ENCODE measurements at places on chromosomes 2 and 18. TPM values are rescaled to one million over a fixed set of nuclear protein-coding genes. Genes with fewer than 3 reads are reported as not detected.

CIB4 gene
- not detected for total RNA-seq

MDH1B gene
- total RNA-seq: 0.27 TPM

ACTG2 gene
- total RNA-seq: 0.44 TPM

SULT1C2 gene
- not detected for total RNA-seq

GRCh38 chr18:22678486-22678885 lies 254.6 kb upstream of the RBBP8 start:
- H3K27ac ChIP-seq: no peak overlapping the region
- DNase-seq: no peak
- H3K36me3 ChIP-seq: no peaks in the 10 kb centered on the region

- no peak overlapping the region for H3K27ac ChIP-seq
- no peaks in the 10 kb centered on the region for H3K27me3 ChIP-seq
- no peaks in the 10 kb centered on the region for H3K36me3 ChIP-seq
- H3K4me1 ChIP-seq: no peaks in the 10 kb centered on the region
Measured at GRCh38 chr2:238408615-238409340, 17.9 kb upstream of the ASB1 start.

GRCh38 chr2:1448009-1448408 lies 34.7 kb downstream of the TPO start:
- no peak overlapping the region for H3K27ac ChIP-seq
- no peak overlapping the region for H3K4me3 ChIP-seq
- no peaks in the 10 kb centered on the region for H3K36me3 ChIP-seq

DNA sequence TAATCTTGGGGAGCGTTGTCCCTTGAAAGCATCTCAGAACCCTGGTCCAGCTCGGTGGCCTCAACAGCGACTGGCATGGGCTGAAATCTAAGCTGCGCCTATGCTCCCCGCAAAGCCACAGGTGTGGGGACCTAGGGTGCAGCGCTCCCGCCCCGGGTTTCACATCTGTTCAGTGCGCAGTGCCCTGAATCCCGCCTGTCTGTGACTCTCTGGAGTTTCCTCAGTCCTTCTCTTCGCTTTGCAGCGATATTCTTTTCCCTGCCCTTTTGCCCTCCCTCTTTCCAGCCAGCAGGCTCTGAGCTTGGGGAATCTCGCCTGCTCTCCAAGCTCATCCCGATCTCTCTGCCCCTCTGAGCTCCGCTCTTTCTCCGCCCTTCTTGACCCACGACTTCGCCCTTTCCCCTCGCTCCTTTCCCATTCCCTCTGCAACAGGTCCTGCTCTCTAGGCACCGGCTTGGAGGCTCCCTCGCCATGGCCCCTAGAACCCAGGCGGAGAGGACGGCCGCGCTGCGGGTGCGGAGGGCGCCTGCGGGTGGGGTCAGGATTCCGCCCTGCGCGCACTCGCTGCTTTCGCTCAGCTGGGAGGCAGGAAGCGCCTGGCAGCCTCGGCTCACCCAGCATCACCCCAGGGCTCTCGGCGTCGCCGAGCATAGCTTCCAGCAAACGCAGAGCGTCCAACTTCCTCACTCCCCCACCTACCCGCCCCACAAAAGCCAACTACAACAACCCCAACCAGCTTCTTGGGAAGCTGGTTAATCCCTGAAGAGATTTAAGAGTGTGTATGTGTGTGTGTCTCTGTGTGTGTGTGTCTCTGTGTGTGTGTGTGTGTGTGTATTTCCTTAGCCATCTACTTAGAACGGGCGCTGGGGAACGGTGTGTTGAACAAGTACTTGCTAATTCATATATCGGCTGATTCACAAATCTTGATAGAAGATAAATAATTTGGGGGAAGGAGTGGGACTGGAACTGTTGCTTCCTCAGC lies 1.1 kb downstream of the GRP start:
- H3K4me1 ChIP-seq: no peaks in the 10 kb centered on the region
- H3K27ac ChIP-seq: no peak overlapping the region
- no peaks in the 10 kb centered on the region for H3K27me3 ChIP-seq
- no peak overlapping the region for H3K4me3 ChIP-seq
- no peaks in the 10 kb centered on the region for H3K36me3 ChIP-seq
- DNase-seq: no peak

GRCh38 chr2:30503007-30503694 lies 56.1 kb downstream of the LCLAT1 start:
- H3K4me3 ChIP-seq: no peak overlapping the region
- no peak overlapping the region for H3K27ac ChIP-seq
- no peak for DNase-seq

DNA sequence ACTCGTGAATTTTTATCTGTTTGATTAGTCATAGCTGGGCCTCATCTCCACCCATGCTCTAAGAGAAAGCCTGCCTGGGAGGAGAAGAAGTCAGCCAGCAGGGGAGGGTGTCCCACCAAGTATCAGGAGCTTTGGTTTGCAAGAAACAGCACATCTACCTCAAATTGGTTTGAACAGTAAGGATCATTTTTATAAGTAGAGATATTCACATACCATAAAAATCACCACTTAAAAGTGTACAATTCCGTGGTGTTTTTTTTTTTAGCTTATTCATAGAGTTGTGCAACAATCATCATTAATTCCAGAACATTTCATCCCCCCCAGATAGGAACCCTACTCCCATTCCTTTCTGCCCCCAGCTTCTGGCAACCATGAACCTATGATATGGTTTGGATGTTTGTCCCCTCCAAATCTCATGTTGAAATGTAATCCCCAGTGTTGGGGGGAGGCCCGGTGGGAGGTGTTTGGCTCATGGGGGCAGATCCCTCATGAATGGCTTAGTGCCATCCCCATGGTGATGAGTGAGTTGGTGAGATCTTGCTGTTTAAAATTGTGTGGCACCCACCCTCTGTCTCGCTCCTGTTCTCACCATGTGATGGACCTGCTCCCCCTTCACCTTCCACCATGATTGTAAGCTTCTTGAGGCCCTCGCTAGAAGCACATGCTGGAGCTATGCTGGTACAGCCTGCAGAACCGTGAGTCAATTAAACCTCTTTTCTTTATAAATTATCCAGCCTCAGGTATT lies 36.2 kb upstream of the HS6ST1 start:
- H3K36me3 ChIP-seq: no peaks in the 10 kb centered on the region
- no peak overlapping the region for H3K27ac ChIP-seq
- no peak for DNase-seq
- no peak overlapping the region for H3K4me3 ChIP-seq
- H3K4me1 ChIP-seq: no peaks in the 10 kb centered on the region

GRCh38 chr2:106065268-106065982 lies 128.7 kb downstream of the UXS1 start:
- no peaks in the 10 kb centered on the region for H3K36me3 ChIP-seq
- H3K4me1 ChIP-seq: peaks cover 6% of the 10 kb centered on the region

GRCh38 chr18:50716902-50717301 lies 102.9 kb downstream of the MRO start:
- no peaks in the 10 kb centered on the region for H3K4me1 ChIP-seq
- H3K36me3 ChIP-seq: no peaks in the 10 kb centered on the region
- no peaks in the 10 kb centered on the region for H3K27me3 ChIP-seq

DNA sequence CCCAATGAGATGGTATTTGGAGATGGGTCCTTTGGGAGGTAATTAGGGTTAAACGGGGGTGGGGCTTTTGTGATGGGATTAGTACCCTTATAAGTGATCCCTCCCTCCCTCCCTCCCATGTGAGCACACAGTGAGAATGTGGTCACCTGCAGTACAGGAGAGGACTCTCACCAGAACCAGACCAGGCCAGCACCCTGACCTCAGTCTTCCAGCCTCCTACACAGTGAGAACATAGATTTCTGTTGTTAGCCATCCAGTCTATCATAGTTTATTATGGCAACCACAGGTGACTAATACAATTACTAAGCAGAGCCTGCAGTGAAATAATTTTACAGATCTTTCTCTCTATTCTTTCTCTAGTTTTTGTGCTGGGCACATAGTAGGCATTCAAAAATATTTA lies 137.7 kb upstream of the PKDCC start:
- no peak overlapping the region for H3K4me3 ChIP-seq
- no peaks in the 10 kb centered on the region for H3K36me3 ChIP-seq
- peaks cover 14% of the 10 kb centered on the region for H3K4me1 ChIP-seq
- H3K27ac ChIP-seq: no peak overlapping the region
- no peaks in the 10 kb centered on the region for H3K27me3 ChIP-seq
- no peak for DNase-seq

DNA sequence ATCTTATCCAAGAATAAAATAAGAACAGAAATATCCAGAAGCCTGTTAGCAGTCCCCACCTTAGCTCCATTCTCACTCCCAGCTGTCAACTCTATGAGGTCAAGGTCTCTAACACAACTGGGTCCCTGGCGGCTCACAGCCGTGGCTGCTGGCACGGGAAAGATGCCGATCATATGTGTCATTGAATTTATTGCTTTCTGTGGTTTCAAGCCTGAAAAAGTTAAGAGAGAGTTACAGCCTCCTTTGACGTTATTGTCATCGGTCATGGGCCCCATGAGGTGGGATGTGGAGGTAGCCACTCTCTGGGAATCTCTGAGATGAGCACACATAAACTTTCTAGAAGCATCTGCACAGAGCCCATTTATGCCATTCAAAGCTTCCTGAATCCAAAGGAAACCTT lies 28.7 kb upstream of the CABLES1 start:
- no peak overlapping the region for H3K27ac ChIP-seq
- H3K27me3 ChIP-seq: no peaks in the 10 kb centered on the region
- H3K4me1 ChIP-seq: no peaks in the 10 kb centered on the region
- no peak overlapping the region for H3K4me3 ChIP-seq

DNA sequence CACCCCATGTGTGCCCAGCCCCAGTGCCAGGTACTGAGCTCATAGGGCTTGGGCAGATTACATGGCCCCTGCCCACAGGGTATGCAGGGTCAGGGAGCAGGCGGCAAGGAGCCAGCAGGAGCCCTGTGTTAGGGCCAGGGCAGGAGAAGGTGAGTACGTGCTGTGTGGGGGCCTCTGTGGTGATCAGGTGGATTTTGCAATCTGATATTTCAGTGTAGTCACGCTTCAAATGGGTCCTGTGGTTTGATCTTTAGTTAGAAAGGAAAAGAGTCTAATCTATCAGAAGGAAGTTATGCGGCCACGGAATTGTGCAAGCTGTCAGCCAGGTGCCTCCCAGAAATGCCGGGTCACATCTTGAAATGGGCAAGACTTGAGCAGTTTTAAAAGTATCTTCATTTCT lies 13.9 kb downstream of the UBE2F start:
- H3K4me3 ChIP-seq: no peak overlapping the region
- DNase-seq: no peak
- H3K36me3 ChIP-seq: no peaks in the 10 kb centered on the region
- peaks cover 36% of the 10 kb centered on the region for H3K4me1 ChIP-seq
- no peaks in the 10 kb centered on the region for H3K27me3 ChIP-seq

GRCh38 chr2:29923110-29923721 lies 1.8 kb upstream of the ALK start:
- no peak for DNase-seq
- H3K27me3 ChIP-seq: peaks cover 9% of the 10 kb centered on the region
- H3K36me3 ChIP-seq: no peaks in the 10 kb centered on the region
- peaks cover 20% of the 10 kb centered on the region for H3K4me1 ChIP-seq
- no peak overlapping the region for H3K4me3 ChIP-seq

DNA sequence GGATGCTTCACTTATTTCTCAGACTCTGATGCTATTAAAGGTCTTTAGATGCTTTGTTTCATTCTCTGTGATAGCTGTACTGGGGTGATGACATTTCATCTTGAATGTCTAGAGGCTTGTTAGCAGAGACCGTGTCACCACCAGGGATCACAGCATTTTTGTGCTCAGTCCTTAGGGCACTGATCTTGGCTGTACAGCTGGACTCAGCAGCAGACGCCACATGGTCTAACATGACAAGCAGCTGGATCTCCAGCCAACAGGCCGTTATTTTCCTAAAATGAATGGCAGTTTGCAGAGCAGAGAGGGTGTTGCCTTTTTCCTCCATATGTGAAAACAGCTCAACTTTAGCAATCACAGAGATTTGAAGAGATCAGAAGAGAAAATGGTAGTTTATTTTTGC lies 491.8 kb downstream of the CDH2 start:
- no peak overlapping the region for H3K4me3 ChIP-seq
- DNase-seq: no peak
- no peak overlapping the region for H3K27ac ChIP-seq
- H3K4me1 ChIP-seq: no peaks in the 10 kb centered on the region
- H3K36me3 ChIP-seq: no peaks in the 10 kb centered on the region
